ENCODE measurements at places on chromosomes 4 and X.

- DNase-seq: no peak
Measured at GRCh38 chrX:113399506-113400192, 559.0 kb upstream of the AMOT start.

GRCh38 chrX:49809891-49810632 is 19.0 kb upstream of the PAGE4 start:
- DNase-seq: no peak

DNA sequence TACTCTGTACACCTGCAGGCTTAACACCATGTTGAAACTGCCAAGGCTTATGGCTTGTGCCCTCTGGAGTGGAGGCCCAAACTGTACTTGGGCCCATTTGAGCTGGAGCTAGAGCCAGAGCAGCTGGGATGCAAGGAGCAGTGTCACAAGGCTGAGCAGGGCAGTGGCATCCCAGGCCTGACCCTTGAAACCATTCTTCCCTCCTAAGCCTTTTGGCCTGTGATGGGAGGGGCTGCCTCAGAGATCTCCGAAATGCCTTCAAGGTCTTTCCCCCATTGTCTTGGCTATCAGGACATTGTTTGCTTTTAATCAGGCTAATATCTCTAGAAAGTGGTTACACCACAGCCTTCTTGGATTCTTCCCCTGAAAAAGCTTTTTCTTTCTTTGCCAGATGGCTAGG is 10.9 kb upstream of the PNMA5 start:
- DNase-seq: no peak

DNA sequence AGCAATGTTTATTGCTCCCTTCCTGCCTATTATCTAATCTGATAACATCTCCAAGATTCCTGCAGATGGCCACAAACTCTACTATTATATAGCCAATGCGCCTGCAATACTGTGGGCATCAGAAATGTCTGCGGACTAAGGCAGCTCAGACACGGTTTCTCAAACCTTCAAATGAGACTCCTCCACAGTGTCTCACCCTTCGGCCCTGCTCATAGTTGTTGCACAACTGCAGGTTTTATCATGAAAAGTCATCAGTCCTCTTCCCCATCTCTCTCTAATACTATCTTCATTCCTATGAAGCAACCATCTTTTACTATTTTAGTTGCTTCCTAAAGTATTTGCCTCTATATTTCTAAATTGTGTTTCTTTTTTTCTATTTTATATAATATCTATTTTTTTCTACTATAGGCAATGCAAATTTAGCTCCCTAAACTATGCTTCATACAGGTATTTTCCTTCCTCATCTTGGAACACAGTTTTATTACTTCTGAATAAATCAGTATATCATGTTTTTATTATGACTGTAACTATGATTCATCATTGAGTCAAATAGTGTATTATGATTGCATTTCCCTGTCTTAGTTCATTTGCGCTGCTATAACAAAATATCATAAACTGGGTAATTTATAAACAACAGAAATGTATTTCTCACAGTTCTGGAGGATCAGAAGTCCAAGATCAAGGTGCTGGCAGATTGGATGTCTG is 129.7 kb upstream of the EDNRA start:
- DNase-seq: no peak

DNA sequence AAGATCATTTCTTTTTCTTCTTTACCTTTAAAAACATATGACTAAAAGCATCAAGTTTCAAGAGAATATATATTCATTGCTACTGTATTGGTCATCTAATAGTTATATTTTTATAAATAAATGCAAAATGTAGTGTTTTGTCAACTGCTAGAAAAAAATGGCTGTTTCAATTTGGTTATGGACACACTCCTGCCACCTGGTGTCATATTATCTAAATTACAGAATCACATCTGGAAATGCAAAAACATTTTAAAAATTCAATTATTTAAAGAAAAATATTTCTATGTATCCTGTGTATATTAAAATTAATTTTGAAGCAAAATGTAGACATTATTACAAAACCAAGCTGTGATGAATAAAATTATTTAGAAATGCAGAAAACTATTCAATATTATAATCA is 329.4 kb upstream of the PCDH18 start:
- no peak for DNase-seq

GRCh38 chr4:8314691-8315255 is 45.2 kb downstream of the HTRA3 start:
- DNase-seq: no peak

DNA sequence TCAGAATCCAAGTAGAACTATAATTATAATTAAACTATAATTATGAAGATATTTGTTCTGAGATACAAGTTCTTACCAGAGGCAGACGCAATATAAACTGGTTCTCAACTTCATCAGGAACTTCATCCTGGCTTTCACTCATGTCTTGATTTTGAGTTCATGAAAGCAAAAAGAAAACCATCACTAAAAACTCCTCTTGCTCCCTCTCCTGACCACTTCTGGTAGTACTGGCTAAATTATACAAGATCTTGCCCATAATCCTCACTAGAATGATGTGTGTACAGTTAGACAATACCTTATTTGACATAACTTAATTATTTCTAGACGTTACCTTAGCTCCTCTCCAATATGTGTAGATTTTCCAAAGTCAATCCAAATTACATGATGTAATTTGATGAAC is 3.7 kb downstream of the TAF7L start:
- no peak for DNase-seq

- no peak for DNase-seq
Measured at GRCh38 chrX:40007131-40007755, 90.5 kb downstream of the BCOR start.

DNA sequence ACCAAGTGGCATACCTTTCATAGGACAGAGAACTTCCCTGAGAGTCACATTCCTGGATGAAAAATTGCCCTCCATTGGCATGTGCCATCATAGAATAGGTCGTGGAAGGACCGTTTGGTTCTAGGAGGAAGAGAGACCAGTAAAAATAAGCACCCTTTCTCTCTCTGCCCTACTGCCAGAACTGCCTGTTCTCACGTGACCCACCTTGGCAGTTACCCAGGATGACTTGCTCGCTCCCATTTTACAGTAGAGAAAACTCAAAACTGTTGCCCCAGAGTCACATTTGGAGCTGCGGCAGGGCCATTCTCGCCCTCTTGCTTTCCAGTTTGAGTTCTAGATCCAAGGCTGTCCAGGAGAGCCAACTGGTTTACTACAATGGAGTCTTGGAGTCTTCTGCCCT is 1.1 kb upstream of the NLGN3 start:
- peak; percentile 47 for DNase-seq

GRCh38 chr4:8368998-8369397 is 71.5 kb downstream of the ACOX3 start:
- no peak for DNase-seq

DNA sequence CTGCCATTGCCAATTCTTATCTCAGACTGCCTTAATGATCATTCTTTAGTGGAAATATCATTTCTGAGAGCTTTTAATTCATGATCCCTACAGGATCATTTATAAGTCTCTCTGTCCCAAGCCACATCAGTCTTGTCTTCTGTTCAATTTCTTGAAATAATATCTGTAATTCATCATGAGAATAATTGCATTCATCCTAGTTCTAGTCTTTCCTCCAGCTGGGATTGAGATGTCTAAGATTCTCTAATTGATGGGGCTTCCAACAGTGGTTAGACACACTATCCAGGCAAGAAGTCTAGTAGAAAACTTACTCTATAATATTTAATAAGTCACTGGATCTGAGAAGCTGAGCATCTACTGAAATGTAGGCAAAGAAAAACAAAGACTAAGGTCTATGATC is 854.7 kb upstream of the ADGRL3 start:
- no peak for DNase-seq

DNA sequence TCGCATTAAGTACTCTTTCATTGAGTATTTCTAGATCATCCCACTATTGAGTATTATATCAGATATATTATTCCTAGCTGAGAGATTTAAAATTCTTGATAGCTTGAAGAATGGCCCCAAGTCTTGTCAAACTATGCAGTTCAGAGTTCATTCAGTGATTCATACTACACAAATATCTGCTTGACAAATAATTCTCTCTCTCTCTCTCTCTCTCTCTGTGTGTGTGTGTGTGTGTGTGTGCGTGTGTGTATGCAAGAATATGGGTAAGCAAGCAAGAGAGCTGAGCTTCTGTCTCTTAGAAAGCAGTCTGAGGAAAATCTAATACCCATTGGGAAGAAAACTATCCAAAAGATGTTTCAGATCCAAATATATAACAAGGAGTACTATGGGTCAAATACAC is 142.0 kb downstream of the SLC10A7 start:
- no peak for DNase-seq

DNA sequence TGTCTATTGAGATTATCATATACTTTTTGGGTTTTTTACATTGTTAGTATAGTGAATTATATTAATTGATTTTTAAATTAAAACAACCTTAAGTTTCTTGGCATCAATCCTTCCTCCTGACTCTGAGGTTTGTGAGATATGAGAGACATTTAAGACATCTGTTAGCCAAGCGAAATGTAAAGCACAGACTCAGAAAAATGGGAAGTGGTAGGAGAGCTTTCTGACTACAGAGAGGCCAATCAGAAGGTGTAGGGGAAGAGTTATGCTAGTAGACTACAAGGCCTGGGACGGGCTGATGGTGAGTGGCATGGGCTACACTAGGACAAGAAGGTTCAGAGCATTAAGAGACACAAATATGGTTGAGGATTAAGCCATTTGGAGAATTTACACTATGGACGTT is 255.4 kb downstream of the PRDM5 start:
- no peak for DNase-seq

GRCh38 chr4:40152637-40153036 is 44.2 kb upstream of the RHOH start:
- DNase-seq: no peak

- DNase-seq: no peak
Measured at GRCh38 chr4:150139297-150139865, 61.1 kb downstream of the DCLK2 start.

GRCh38 chr4:131978120-131978519 is 1171.0 kb upstream of the PCDH10 start:
- DNase-seq: no peak

- no peak for DNase-seq
Measured at GRCh38 chr4:125952631-125953030, 637.9 kb downstream of the FAT4 start.

GRCh38 chr4:26619784-26620183 is 35.9 kb downstream of the TBC1D19 start:
- no peak for DNase-seq

- DNase-seq: no peak
Measured at GRCh38 chrX:64842492-64842891, 133.8 kb downstream of the ZC4H2 start.

DNA sequence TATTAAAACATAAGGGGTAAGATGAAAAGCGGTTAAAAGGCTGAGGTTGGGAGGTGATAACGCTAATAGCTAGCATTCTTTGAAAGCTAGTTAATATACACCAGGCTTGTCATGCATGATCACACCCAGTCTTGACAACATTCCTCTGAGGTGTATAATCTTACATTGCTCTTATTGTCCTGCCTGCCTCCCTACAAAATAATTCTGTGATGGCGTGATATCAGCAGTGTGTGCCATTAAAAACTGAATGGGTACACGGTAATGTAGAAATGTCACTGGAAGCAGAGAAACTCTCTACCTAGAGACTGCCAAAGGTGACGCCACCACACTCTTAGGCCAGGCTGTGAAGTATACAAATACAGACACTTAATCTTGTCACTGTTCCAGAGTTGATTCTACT is 68.1 kb downstream of the DIAPH2 start:
- DNase-seq: no peak

Measured in left cardiac atrium (tissue), 4 donors.